ENCODE measurements at places on chromosomes 6 and 20.

GRCh38 chr6:5811997-5812396, 194.7 kb downstream of the NRN1 start:
- DNase-seq, result no peak

- DNase-seq, result no peak
Observed at GRCh38 chr6:22809370-22809769, 240.0 kb downstream of the HDGFL1 start.

DNA sequence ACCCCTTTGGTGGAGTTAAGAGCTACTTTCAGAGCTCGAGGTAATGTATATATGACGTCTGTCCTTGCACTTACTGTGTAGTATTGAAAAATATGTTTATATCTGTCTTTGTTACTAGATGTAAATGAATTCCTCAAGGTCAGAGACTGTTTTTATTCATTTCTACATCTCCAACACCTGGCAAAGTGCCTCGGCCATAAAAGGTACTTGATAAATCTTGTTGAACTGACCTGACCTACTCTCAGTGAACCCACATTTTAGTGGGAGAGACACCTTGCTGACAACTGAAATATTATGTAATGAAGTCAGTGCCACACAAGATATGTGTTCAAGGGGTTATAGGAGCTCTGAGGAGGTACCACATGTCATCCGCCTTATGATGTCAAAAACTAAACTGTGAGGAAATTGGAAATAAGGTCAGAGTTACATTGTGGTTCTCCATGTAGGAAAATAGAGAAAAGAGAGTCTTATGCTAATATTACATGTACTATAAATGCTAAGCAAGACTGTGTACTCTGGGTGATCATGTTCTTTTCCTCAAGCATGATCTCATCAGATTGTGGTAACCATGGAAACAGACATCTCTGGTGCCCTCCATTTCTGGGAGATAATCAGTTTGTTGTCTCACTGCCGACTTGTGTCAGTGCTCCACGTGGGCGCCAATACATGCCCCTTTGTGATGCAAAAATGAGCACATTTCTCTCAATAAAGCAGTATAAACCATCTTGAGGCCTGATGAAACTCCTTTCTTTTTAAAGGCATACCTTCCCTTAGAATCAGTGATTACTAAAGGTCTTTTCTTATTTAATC, 5.7 kb upstream of the TMEM30A start:
- DNase-seq, result no peak

DNA sequence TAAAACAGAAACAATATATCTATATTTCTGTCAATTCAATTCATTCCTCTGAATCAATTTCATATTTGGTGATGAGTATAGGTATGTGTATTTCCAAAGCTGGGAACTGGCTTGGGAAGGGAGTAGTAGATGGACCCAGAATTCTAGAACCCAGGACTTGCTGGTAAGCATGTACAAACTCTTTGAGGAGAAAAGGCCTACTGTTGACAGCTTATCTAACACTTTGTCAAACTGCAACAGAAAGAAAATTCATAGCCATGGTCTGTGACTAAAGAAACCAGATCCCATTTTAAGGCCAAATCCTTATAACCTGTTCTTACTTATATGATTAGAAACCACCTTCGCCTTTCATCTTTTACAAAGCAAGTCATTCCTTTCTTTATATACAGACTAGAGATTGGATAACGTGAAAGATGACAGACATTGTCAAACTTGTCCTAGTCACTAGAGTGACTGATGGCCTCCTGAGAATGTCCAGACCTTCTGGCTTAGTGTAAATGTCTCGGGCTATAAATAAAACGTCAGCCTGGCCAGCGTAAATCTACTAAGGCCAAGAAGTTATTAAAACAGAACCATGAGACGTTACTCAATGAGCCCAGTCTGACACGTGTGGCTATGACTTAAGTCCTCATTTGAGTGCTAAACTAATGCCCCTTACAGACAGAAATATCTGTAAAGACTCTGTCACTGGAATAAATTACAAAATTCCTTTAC, 152.3 kb downstream of the ALDH8A1 start:
- DNase-seq, result no peak

GRCh38 chr6:88641178-88641903, 322.1 kb downstream of the RNGTT start:
- peak; percentile 81 for DNase-seq

DNA sequence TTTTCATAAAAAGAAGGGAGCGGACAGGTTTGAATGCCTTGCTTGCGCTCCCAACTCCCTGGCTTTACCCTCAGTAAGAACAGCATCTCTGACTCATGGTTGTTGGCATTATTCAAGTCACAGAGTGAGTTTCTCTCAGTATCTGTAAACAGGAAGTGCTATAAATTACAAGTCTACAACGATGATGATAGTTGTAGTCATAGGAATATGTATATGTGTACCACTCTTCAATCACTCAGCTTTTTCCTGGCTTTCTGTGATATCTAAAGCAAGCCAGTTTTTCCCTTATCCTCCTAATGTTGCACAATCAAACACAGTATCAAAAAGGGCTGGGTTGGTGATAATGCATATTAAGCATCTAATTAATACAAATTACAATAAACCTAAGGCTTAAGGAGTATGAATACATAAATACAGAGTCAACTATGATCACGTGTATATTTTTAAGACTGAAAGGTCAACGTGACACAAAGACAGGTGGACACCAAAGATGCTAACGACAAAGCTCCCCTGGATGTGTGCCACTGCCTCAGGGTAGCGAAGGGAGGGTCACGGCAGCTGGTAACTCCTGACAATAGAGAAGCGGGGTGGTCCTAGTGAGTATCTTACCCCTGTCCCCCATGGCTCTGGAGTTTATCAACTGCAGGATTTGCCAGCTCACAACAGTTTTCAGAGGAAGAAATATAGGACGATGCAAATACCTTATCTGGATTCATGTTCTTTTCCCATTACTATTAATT, 202.8 kb downstream of the BTBD9 start:
- DNase-seq, result no peak

- DNase-seq, result no peak
Observed at GRCh38 chr6:69631552-69632346, 165.1 kb downstream of the LMBRD1 start.

- DNase-seq, result no peak
Observed at GRCh38 chr6:70636596-70636995, 31.1 kb upstream of the SMAP1 start.

- no peak for DNase-seq
Observed at GRCh38 chr20:33217052-33217451, at the start of gene BPIFA3. BPIFA3 (plus strand) TSS chr20:33217352; CDS start chr20:33217537, 185 bp downstream.

DNA sequence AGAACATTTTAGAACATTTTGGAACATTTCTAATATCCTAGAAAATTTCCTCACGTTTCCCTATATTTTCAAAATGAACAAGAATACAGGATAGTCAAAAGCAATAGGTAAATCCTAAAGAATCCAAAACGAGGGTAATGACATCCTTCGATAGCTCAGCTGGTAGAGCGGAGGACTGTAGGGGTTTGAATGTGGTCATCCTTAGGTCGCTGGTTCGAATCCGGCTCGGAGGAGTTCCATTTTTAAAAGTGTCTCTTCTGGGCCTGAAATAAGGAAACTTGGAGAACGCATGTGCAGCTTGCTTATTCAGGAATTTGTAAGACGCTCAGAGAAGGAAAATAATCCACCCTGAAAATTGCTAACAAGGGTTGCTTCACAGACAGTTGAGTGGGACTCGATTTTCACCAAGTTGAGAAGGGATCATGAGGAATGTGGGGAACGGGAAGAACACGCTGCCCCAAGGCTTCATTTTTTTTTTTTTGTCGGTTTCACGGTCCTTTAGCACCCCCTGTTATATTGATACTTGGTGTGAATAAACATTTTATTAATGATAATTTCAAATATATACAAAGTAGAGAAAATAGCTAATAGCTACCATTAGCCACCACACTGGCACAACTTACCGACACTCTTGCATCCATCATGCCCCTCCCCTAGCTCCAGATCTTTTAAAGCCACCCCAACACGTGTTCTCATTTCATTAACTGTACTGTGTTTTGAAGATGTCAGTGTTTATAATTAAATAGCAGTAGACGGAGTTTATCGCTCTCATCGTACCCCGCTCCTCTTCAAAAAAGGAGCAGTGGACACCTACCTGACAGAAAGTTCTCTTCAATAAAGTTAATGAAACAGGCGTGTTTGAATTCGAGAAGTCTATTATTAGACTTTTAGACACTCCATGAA, 1.8 kb upstream of the ABT1 start:
- no peak for DNase-seq

GRCh38 chr6:21227486-21227885, 366.1 kb upstream of the SOX4 start:
- DNase-seq, result no peak

DNA sequence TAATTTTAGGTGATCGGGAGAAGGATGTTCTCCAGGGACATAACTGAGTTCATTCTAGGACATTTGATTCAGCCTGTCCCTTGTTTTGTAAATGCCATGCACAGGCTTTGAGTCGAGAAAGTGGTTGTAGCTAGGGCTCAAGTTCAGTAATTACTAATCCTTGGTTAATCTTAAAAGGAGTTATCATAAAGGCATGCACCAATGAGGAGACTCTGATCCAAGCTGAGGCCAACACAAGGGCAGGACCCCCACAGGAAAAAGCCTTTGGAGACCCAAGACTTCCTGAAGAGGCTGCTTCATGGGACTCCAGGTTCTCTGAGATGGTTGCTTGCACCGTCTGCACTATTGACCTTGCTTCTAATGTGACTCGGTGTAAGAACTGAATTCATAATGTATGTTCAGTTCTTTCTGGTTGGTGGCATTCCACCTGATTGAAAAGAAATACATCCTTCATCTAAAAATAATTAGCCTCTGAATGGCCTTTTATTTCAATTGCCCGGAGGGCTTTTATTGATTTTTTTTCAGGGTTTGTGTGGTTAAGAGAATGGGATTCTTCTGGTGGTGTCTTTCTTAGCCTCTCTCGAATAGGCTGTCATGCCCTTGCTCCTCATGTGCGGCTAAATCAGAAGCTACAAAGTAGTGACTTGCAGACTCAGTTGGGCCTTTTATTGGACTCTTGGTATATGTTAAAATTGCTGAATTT, 201.7 kb upstream of the PLCB4 start:
- no peak for DNase-seq

DNA sequence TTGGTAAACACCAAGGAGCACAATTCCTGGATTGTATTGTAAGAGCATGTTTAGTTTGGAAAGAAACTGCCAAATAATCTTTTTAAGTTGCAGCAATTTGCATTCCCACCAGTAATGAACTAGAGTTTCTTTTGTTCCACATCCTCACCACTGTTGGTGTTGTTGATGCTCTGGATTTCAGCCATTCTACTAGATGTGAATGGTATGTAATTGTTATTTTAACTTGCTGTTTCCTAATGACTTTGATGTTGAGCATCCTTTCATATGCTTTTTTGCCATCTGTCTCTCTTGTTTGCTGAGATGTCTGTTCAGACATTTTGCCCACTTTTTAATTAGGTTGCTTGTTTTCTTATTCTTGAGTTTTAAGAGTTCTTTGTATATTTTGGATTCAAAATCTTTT, 1654.1 kb downstream of the GRIK2 start:
- no peak for DNase-seq

DNA sequence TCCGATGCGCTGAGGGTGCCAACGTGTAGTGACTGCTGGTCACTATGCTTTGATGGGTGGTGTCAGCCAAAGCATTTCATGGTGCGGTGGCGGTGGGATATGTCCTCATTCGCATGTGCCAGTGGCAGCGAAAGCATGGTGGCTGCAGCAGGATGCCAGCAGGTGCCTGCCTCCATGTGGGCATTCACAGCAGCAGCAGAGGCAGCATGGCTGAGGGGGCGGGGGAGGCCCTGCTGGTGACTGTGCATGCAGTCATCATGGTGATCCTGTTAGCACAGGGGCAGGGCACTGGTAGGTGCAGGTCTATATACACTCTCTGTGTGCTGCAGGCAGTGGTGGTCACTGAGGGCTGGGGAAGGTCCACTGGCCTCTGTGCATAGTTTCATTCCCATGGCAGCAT, 22.0 kb downstream of the FIG4 start:
- DNase-seq, result no peak

GRCh38 chr20:24698189-24698588, 228.8 kb downstream of the SYNDIG1 start:
- DNase-seq, result no peak

DNA sequence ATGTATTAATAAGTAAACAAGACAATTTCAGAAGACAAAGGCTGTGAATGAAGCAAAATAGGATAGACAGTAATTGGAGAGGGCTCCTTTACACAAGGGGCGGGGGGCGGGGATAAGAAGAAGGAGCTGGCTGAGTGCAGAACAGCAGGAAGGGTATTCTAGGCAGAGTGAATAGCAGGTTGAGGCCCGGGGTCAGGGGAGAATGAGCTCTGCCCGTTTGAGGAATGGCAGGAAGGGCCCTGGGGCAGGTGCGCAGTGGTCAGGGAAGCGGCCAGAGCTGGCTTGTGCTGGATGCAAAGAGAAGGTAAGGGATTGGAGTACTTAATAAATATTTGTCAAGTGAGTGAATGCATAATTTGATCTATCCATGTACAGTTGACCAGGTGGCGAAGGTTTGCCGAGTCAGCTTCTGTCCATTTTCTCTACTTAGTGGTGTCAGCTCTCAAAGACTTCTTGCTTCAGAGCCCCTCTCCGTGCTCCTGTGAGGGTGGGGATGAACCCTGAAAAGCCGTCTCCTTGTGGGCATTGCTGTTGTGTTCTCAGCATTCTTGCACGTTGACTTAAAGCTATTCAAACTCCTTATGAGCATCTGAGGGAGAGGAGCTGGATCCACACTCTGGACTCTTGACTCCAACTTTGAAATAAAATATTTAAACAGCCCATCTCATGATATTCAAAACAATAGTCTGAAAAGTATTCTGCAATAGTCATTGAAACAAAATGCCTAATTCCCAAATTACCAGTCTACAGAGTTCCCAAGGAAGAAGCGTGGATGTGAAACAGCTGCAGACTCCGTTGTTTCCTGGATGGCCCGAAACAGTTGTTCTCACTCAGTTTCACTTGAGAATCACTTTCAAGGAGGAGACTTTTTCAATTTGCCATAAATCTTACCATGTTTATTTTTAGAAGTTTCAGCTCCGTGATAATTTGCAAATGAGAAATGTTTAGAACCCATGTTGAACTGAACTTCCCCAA, 105.1 kb downstream of the EDN3 start:
- DNase-seq, result no peak

- no peak for DNase-seq
Observed at GRCh38 chr20:33648396-33649004, 13.6 kb upstream of the C20orf144 start.

DNA sequence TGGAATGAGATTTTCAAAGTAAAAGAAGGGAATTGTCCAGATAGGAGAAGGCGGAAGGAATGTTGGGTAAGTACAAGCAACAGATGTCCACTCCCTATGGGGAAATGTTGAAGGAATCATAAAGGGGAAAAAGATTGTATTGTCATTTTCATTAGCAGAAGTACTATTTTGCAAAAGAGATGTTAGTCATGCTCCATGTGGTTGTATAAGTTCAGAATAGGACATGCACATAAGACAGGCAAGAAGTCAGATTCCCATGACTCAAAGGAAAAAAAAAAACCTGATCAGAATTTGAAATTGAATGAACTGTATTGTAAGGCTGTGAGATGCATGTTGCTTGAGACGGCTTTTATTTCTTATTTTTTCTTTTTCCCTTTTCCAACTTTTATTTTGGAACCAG, 36.8 kb downstream of the GRM1 start:
- DNase-seq, result no peak

DNA sequence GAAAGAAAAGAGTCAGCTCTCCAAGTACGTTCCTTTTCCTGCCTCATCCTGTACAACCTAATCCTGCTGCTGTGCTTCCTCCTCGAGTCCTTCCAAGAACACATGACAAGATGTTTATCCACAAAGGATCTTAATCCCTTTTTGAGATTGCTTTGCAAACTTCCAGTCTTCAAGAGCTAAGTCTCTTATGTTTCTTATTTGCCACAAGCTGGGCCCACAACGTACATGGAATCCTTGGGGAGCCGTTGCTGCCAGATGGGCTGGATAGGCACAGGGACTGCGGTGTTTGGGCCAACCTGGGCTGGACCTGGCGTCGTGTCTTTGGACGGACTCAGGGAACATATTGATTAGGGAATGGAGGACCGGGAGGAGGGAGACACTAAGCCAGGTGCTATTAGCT, 79.7 kb upstream of the AFDN start:
- DNase-seq, result no peak
